ENCODE measurements at places on chromosomes 13 and 19.

- DNase-seq = no peak
These were observed 1334.1 kb downstream of the EFNB2 start for GRCh38 chr13:105201351-105201750.

DNA sequence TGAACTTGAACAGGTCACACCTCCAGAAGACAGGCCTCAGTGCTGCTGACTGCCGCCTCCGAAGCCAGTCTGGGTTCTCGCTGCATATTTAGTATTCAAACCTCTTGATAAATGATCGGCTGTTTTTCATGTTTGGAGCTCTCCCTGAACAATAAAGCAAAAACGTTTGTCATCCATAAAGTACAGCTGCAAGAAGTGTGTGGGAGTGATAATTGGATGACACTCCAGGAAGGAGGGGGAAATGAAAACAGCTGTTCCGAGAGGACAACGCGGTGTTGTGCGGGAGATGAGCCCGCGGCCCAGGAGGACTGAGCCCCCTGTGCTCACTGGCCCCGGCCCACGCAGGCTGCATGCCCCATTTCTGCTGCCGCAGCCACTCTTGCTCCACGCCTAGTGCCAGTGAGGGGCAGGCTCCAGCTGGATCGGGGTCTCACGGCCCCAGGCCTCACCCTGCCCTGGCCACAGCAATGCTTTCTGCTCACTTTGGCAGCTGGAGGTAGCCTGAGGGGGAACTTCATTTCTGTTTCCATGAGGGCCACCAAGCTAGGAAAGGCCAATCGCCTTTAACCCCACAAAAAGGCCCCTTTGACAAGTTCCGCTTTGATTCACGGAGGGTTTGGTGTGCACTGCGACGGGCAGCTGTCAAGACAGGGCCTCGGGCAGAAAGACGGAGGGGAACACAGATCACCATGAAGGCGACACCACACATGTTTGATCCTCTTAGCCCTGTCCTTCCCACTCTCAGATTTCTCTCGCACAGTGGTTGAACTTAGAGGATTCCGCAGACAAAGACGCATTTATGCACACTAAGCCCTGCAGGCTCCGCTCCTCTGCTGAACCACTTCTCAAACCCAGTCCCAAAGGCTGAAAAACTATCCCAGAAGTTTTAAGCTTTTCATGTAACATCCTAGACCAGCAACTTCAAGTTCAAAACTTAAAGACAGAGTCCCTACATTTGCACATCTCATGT lies 537.6 kb downstream of the EFNB2 start:
- DNase-seq = no peak

DNA sequence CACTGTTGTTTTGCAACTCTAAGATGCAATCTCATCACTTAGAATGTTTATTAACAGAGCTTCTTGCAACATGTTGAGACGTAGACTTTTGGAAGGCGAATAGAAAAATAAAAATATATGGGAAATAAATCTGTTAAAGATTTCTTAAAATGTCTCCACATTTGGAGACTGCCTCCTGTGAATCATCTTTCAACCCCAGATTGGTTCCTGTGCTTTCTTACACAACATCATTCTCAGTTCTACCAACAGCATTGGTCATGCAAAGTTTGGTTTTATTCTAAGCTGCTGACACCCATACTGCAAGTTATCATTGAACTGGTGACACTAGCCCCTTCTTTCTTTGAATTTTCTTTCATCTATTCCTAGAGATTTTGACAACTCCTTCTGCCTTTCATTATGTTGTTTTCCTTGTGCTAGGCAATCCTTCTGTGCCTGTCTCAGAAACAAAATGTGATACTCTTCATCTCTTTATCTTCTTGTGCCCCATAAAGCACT lies 1.6 kb upstream of the IGFL3 start:
- no peak for DNase-seq

- DNase-seq = no peak
These were observed 60.8 kb downstream of the ALOX5AP start for GRCh38 chr13:30796132-30796572.

GRCh38 chr19:8641908-8642547 lies 11.6 kb downstream of the NFILZ start:
- DNase-seq = no peak
